ENCODE measurements at places on chromosomes 5 and 9.

- peak; percentile 45 for DNase-seq
Observed at GRCh38 chr9:6805532-6805931, 47.8 kb downstream of the KDM4C start.

GRCh38 chr9:76114144-76114543 lies 223.7 kb downstream of the PCSK5 start:
- DNase-seq = no peak

GRCh38 chr5:102691434-102691833 lies 63.7 kb upstream of the PAM start:
- no peak for DNase-seq

DNA sequence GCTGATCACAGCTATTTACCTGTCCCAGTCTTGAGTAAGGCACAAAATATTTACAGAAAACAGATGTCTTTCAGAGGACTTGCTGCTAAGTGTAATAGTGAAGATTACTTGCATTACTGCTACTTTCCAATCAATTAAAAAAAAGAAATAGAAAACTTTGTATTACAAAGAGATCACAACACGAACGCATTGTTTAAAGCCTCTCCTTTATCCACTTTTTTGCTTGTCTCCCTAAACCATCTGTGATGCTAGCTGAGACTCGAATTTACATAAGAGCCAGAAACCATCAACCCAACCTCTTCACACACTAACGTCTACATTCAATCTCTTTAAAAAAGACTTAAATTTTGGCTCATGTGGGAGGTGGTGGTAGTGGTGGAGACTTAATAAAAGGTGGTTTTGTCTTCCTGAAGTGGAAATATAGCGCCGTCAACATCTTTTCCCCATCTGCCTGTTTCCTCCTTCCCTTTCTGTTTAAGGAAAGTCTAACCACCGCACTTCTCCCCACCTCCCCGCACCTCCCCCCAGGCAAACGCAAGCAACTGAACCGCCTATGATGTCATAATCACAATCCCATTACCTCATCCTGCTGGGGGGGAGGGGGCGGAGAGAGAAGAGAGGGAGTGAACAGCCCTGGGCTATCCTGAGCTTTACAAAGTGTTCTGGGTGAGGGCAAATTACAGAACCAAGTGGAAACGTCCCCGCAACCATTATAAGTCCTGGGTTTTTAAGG lies 948 bp upstream of the FAM53C start:
- no peak for DNase-seq

DNA sequence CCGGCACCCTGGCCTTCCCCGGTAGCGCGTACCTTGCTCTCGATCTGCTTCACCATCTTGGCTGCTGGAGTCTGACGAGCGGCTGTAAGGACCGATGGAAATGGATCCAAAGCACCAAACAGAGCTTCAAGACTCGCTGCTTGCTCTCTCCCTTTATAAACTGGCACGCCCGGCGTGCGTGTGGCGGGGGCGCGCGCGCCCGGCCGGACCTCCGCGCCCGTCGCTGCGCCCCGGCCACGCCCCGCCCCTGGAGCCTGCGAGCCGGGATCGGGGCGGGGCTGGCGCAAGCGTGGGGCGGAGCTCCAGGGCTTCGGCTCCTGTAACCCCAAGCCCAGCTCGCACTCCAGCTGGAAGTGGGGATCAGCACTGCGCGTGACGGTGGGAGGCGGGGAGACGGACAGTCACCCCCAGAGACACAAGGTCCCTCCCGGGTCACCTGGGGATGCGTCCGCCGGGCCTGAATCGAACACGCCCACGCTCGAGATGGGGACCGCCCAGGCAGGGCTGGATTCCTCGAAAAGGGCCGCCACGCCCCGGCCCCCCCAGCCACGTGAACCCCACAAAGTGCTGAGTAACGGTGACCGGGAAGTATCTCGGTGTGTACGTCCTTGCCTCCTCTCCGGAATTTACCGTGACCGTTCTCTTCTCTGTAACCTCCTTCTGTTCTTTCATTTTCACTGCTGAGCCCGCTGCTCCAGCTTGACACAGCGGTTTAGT lies at the start of gene TXN:
TSS of gene TXN (minus strand) at position 128 of the 717 bp plus-strand sequence. CDS start at position 56, 72 bp downstream.
- DNase-seq = peak; percentile 90

DNA sequence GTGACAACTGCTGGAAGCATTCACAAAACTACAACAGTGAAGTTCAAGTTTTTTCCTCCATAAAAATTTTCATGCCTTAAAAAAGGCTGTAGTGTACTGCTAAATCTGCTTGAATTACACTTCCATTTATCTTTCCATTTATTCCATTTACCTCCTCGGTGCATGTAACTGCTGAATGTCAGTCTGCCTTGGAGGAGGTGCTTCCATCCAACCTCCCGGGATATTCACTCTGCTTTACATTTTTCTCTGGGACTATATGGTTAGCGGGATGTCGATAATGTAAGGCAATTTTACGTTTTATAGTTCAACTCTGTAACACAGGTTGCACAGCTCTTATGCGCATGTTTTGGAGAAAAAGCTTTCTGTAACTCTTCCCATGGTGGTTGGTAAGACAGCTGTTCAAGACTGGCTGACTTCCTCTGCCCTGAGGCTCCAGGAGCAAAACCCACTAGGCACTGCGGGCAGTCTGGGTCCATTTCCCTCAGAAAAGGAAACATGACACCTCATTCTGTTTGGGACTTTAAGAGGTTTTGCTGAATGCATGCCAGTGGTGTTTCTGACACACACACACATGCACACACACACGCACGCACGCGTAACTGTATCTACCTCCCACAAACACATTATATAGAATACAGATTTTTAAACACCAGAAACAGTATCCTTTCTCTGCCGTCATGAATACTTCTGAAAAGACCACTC lies 66.1 kb downstream of the SPTLC1 start:
- peak; percentile 73 for DNase-seq

DNA sequence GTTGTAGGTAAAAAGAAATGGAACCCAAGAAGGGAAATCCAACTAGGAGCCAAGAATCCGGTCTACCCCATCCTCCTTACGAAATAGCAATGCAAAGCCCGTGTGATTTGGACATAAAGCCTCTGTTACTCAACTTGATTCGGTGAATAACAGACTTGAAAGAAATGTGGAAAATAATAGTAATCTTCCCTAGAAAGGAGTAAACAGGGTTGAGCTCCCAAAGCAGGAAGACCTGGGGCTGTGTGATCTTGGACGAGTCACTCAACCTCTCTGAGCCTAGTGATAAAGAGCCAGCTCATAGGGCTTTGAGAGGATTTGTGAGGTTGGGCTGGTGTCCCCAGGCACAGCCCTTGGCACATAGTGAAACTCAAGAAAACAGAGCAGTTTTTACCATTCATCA lies 42.7 kb upstream of the IL17B start:
- peak; percentile 62 for DNase-seq

GRCh38 chr9:119283078-119283794 lies 86.0 kb downstream of the BRINP1 start:
- no peak for DNase-seq

GRCh38 chr5:143002459-143003327 lies 232.5 kb downstream of the ARHGAP26 start:
- DNase-seq = peak; percentile 91

DNA sequence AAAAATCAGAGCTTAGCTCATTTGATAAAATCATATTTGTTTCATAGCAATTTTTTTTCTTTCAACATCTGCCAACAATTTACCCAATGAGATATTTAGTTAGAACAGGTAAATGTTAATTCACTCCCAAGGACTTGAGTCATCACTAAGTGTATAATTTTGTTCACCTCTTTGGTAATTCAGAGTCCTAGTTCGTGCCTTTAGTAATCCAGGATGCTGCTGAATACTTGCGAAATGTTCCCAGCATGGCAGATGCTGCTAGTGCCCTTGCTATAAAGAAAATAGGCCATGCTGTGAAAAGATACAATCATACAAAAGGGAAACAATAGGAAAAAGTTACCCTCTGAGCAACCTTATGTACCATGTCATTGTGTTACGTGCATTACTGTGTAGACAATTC lies 210.5 kb downstream of the CSNK1G3 start:
- no peak for DNase-seq

- peak; percentile 68 for DNase-seq
Observed at GRCh38 chr9:133351908-133352634, 4.1 kb downstream of the RPL7A start.

DNA sequence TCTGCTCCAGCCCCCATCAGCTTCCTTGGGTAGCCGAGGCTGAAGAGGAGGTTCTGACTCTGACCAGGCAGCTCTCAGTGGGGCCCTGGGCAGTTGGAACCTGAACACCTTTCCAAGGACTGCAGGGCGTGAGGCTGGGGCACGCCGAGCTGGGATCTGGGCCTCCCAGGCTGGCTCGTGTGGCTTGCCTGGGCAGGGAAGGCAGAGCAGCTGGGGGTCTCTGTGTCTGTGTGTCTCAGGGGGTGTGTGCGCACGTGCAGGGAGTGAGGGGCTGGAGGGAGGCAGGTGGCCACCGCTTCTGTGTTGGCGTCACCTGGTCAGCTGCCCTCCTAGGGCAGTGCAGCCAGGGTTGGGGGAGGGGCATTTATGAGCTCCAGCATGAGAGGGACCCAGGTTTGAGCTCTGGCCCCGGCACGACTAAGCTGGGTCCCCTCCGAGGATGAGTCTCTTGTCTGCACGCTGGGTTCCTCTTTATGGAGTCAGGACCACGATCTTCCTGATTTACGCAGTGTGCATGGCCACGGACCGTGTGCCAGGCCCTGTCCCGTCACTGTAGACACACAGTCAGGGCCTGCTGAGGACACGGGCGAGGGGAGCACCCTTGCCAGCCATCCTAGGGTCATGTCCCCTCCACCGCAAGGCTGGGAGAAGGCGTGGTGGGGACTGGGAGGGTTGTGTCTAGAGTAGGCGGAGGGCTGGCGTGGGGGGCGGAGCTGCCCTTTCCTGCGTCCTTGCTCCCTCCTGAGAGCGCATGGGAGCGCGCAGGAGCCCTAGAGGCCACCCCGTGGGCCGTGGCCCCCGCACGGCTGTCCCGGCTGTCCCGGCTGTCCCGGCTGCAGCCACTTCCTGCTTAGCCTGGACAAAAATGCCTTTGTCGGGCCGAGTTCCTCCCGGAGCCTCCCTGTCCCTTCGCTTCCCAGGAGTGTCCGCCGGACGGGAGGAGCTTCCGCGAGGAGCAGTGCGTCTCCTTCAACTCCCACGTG lies 4.6 kb downstream of the ADAMTSL2 start:
- DNase-seq = no peak

- DNase-seq = no peak
Observed at GRCh38 chr5:18972177-18972576, 1015.8 kb downstream of the CDH18 start.

- DNase-seq = no peak
Observed at GRCh38 chr5:1474866-1475543, 29.8 kb upstream of the SLC6A3 start.

- DNase-seq = no peak
Observed at GRCh38 chr9:125703662-125704061, 3.3 kb downstream of the MAPKAP1 start.

- DNase-seq = no peak
Observed at GRCh38 chr9:36895744-36896260, 138.3 kb downstream of the PAX5 start.

DNA sequence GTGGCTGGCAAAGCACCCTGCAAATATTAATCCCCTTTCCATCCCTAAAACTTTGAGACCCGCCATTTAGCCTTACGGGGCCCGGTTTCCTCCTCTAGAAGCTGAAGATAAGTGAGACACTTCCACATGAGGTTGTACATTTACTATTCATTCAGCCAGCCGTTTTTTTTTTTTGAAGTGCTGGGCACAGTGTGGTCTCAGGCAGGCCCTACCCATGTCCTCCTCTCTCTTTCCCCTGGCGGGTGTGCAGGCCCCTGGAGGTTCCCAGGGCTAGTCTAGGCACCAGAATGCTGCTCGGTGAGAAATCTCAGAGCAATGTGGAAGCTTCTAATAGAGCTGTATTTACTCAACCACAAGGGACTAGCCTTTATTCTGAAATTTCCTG lies 107.4 kb upstream of the LARP1 start:
- peak; percentile 11 for DNase-seq

- peak; percentile 85 for DNase-seq
Observed at GRCh38 chr9:98971168-98971914, 27.6 kb downstream of the COL15A1 start.

GRCh38 chr9:75039009-75039408 lies 10.9 kb upstream of the CARNMT1 start:
- DNase-seq = peak; percentile 90

DNA sequence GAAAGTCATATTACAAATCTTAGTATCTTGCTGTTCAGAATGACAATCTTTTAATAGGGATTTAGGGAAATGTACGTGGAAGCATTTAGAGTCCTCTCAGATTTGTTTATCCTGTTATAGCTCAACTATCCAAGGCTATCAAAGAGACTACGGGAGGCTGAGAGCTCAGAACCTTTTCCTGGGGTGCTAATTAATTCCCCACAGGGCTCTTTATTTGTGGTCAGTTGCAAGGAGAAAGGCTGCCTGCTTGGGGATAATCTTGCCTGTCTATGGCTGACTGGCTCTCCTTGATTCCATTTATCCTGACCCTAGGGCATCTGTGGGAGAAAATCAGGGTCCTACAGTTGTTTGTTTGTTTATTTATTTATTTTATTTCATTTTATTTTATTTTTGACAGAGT lies 28.0 kb upstream of the RPS23 start:
- DNase-seq = no peak

- no peak for DNase-seq
Observed at GRCh38 chr9:128271112-128271511, 4.7 kb downstream of the GOLGA2 start.

- DNase-seq = no peak
Observed at GRCh38 chr5:204966-205670, 12.8 kb downstream of the CCDC127 start.

DNA sequence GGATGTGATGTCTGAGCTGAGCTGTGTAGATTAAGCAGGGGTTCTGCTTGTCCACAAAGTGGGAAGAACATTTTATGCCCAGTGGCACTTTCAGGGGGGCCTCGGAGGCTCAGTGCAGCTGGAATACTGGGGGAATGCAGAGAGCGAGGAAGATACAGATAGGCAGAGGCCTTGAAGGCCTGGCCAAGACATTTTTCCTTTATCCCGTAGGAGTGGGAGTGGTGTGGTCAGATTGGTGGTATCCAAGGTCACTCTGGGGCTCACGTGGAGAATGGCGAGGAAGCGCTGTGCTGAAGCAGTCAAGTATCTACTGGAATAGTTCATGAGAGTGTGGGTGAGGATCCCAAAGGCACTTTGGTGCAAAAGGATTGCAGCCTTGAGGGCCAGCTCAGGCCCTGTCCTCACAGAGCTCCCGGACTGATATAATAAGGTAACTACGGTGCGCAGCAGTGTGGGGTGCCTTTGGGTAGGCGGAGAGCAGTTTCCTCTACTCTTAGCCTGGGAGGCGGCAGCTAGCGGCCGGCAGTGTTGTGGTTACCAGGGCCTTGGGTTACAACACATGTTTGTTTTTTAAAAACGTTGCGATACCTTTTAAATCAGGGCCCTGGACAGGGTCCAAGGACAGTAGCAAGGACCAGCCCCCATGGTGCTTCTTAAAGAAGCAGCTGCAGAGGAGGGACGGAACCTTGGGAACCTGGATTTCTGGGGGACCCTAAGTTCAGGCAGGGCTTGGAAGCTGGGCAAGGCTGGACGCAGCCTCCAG lies 10.8 kb upstream of the CCDC69 start:
- peak; percentile 55 for DNase-seq

Measured in EH (cell line).